CD4-positive, alpha-beta T cell treated with Interleukin-12 subunit alpha and Interleukin-12 subunit beta, for 1 hour (primary cell): ENCODE measurements at places on chromosomes 7 and 10.
A peak's percentile ranks its signal among the peaks of the same experiment; 100 is the strongest.

DNA sequence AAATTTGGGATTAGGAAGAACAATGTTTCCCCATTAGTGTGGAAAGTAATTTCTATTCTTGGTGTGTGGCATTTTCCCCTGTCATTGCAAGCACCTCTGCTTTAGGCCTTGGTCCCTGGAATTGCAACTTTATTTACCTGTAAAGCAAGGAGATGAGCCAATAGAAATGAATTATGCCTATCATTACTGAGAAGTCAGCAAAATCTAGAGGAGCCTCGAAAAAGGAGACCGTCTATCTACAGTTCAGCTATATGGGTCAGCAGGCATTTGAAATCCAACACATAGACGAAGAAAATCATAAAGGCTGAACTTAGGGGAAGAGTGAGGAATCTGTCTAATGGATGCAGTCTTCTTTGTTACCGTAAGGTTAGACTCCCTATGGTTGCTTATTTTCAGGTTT is 161.1 kb downstream of the CCDC71L start:
- no peak for DNase-seq

GRCh38 chr7:151850491-151851124 is 26.3 kb downstream of the PRKAG2 start:
- DNase-seq: no peak

DNA sequence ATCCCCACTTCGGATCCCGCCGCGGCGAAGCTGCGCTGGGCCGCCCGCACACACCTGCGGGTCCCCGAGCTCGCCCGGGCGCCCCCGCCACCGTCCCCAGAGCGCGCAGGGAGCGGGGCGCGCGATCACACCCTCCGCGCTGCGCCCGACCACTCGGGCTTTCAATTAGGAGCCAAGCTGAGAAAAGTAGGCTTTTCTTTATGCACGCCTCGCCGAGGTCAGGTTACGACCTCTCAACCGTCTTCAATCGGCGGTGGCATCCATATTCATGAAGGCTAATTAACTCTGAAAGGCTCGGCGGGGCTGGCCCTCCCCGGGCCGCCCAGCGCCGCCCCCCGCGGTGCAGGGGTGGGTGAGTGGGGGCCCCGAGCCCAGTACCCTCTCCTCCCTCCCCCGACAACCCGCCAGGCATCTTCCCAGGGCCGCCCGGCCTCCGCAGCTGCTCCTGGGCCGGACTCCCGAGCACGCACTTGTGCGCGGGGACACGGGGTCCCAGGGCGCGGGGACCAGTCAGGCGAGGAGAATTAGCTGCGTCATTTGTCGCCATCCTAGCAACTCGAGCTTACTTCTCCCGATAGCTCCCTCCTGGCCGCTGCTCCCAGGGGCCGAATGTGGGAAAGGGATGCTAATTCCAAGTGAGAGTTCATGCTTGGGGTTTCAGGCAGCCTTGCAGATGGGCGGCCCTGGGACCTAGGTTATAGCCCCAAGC is 155.5 kb upstream of the LYZL2 start:
- DNase-seq: peak; percentile 33

DNA sequence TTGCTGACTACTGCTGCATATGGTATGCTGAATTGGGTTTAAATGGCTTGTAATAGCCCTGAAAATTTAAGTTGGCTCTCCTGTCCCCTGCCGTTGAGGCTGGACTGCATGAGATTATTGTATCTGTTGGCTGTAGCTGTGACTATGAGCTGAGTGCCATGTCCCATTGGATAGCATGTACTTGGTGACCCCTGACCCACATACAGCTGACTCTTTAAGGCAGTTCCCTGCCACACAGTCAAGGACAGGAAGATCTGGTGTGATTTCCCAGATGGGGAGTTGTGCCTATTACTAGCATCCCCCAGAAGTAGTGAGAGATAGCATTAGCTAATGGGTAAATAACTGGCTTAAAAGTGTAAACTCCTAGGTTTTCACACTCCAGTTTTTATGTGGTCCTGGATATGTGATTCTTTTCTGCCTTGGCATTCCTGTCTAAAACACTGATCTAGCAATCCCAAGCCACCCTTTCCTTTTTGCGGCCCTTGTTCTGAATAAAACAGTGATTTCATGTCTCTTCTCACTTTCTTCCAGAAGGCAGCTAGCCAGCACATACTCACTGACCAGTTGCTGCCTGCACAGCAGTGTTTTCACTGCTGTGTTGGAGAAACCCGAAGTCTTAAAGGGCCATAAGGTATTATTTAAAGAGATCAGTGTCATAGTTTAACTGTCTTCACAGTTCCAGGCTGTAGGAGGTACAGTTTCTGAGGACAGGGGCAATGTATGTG is 35.9 kb downstream of the LRRC4 start:
- no peak for DNase-seq

DNA sequence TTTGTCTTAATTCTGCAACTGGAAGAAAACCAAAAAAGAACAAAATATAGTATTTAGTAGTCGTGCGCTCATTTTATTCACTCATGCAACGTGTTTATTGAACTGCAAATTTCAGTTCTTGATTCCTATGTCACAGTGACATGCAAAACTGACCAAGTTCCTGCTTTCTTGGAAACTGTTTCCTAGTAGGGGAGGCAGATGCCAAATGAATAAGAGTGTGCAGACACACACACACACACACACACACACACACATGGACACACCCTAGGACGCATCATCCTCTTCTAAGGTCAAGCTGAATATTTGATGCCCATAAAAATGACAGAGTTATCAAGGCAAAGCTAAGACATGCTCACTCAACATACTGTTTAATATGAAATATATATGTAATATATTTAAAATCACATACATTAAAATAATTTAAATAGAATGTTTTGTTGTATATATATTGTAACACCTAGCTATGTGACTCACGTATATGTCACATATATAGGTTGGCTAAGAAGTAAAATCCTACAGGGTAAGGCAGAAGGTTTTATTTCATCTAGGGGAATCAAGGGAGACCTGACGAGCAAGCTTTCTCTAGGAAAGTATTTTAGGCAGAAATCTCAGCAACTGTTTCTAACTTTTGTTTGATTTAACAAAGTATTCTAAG is 79.6 kb downstream of the SVIL start:
- no peak for DNase-seq

GRCh38 chr7:76064208-76064970 is 16.5 kb downstream of the MDH2 start:
- no peak for DNase-seq

DNA sequence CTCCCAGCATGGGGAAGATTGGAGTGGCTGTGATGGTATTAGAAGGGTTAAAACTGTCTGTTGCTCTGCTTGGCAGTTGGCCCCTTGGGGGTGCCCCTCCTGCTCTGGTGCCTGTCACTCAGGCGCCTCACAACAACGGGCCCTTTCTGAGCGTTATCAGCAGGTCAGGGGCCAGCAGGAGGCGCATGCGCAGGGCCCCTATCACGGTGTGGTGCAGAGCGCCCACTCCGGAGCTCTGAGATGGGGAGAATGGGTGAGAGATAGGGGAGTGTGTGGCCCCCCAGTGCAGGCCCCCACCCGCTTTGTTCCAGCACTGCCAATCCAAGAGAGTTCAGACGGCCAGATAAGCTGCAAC is 24.8 kb downstream of the GBX1 start:
- no peak for DNase-seq

DNA sequence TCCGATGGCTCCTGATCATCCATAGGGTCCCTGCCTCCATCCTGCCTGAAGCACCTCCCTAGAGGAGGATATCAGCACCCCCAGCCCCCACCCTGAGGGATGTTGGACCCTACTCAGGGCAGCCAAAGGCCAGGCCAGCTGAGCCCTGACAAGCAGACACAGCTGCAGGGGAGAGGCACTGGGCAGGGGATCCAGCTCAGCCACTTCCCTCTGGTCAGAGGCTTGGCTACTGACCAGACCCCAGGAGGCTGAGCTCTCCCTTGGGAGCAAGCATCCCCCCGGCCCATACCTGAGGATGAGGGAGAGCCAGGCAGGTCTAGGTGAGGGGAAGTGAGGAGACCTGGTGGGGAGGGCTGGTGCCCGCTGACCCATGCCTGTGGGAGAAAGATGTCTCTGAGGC is 6.6 kb downstream of the LDB3 start:
- DNase-seq: no peak
